ENCODE measurements at places on chromosomes 11 and 22.

DNA sequence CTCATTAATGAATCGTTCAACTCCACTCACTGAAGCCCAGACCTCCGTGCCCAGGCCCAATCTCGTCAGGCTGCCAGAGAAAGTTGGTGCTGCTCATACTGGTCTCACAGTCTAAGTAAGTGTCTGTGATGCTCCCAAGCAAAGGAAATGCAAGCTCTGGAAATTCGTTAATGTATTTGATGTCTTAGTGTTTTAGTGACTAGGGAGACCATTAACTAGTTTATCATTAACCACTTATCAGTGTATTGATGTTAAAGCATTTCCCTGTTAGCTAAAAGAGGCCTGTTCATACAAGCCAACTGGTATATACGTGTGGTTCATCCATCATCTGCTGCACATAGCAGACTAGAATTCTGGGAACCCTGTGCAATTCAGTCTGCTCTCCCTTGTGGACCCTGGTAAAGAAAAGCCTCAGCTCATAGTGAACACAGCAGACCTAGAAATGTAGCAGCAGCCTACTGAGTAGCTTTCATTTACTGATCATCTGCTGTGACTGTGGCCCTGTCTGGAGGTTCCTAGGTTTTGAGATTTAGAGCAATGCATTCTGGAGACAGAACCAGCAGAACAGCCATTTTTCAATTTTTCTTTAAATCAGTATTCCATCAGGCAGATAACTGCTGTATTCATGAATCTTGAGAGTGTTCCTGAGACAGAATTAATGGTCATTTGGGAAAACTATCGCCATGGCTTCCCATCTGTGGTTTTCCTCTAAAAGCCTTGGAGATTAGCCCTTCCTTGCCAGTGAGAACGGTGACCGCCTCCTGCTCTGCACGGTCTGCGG, 15.7 kb upstream of the AIFM3 start:
- H3K27me3 ChIP-seq = peaks cover 4% of the 10 kb centered on the region
- H3K4me1 ChIP-seq = peaks cover 6% of the 10 kb centered on the region
- H3K4me3 ChIP-seq = no peak overlapping the region
- no peak for DNase-seq

GRCh38 chr11:88552379-88553062, 215.0 kb upstream of the CTSC start:
- H3K4me3 ChIP-seq = no peak overlapping the region
- DNase-seq = peak; percentile 31
- H3K27me3 ChIP-seq = no peaks in the 10 kb centered on the region
- H3K36me3 ChIP-seq = no peaks in the 10 kb centered on the region

GRCh38 chr11:102312667-102313066, 4.6 kb upstream of the BIRC3 start:
- no peak for DNase-seq
- peak overlapping the region; percentile 89 for H3K27ac ChIP-seq
- peak overlapping the region; percentile 76 for H3K4me3 ChIP-seq

GRCh38 chr11:86014221-86014620, 54.7 kb downstream of the PICALM start:
- no peak for DNase-seq
- no peak overlapping the region for H3K4me3 ChIP-seq
- no peak overlapping the region for H3K27ac ChIP-seq
- H3K4me1 ChIP-seq = peaks cover 17% of the 10 kb centered on the region
- peaks cover 89% of the 10 kb centered on the region for H3K36me3 ChIP-seq
- H3K27me3 ChIP-seq = no peaks in the 10 kb centered on the region

GRCh38 chr11:32029721-32030120, 61.2 kb upstream of the RCN1 start:
- no peak for DNase-seq
- peaks cover 72% of the 10 kb centered on the region for H3K27me3 ChIP-seq
- H3K27ac ChIP-seq = no peak overlapping the region
- no peaks in the 10 kb centered on the region for H3K36me3 ChIP-seq
- H3K4me3 ChIP-seq = no peak overlapping the region

GRCh38 chr11:69202511-69203221, 46.9 kb downstream of the SMIM38 start:
- DNase-seq = no peak
- no peak overlapping the region for H3K4me3 ChIP-seq
- H3K4me1 ChIP-seq = no peaks in the 10 kb centered on the region
- H3K27me3 ChIP-seq = no peaks in the 10 kb centered on the region
- H3K36me3 ChIP-seq = no peaks in the 10 kb centered on the region

DNA sequence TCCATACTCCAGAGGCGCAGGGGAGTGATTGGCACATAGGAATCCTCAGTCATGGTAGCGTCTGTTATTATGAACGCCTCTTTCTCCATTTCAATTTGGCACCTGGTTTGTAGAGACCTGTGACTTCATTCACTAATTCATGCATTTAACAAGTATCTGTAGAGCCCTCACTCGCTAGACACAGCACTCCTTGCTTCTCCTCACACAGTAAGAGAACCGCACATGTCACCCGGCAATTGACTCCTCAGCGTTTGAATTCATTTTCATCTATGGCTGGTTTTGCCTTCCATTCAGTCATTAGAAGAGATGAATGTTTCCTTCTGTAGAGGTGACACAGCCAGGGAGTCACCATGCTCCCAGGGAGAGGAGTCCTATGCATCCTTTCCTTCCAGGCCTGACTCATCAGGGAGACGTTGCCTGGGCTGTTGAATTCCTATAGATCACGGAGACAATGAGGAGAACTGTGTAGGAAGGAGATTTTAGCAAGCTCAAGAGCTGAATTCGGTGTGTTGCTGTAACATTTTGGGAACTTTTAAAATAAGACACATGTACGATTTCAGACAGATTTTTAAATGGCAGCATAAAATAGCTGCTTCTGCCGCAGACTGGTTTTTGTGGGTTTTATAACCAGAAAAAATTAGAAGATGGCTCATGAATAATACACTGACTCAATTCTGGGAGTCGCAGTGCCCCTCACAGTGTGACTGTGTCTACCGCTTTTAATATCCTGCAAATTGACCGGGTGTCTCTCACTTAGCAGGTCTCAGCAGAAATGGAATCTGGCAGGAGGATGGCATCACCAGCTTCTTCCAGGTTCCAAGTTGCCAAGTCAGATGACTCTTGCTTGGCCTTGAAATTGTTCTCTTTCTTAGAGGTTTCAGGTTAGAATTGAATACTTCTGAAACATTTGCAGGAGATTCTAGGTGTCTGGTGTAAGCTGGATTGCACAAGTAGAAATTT, 44.4 kb upstream of the CLMP start:
- peaks cover 17% of the 10 kb centered on the region for H3K27me3 ChIP-seq
- no peaks in the 10 kb centered on the region for H3K4me1 ChIP-seq
- no peak overlapping the region for H3K27ac ChIP-seq
- no peak overlapping the region for H3K4me3 ChIP-seq

DNA sequence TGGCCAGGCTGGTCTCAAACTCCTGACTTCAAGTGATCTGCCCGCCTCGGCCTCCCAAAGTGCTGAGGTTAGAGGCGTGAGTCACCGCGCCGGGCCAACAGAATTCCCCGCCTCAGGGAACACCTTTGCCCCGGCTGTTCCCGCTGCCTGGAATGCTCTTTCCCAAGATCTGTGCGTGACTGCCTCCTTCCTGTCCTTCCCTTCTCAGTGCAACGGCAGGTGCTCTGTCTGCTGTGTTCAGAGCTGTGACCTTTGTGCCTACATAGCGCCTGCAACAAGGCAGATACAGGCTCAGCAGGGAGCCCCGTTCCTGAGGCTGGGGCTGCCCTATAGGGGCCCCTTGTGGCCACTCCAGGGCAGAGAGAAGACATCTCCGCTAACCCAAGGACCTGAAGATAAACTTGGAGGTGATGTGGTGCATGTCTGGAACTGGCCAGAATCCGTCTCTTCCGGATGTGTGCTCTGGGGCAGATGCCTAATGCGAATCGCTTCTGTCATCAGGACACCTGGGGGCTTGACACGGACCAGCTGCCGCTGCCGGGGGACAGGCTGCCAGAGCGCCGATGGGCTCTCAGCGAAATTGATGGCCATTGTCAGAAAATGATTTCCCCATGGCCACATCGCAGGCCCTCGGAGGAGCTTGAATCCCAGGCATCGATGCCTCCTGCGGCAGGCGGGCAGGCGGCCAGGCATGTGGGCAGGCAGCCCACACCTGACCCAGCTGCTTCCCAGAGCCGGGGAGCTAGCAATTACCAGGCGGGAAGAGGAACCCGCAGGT, 43.5 kb upstream of the TCF20 start:
- no peak for DNase-seq
- peaks cover 7% of the 10 kb centered on the region for H3K36me3 ChIP-seq
- peaks cover 15% of the 10 kb centered on the region for H3K4me1 ChIP-seq

DNA sequence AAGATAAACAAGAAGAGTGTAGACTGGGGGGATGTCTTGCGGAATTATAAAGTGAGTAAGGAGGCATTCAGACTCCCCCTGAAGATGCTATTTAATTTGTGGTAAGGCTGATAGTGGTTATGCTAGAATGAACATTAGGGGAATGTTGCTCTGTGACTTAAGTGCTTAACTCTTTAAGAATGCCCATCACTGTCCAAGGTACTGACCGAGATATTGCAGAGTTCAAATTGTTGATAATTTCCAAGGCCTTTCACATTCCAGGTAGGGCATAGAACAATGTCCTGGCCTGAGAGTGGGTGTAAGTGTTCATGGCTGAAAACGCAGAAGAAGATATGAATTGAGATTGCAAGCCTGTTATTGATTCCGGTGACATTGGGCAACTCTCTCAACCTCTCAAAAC, 90.3 kb upstream of the SEZ6L start:
- no peaks in the 10 kb centered on the region for H3K4me1 ChIP-seq
- H3K36me3 ChIP-seq = no peaks in the 10 kb centered on the region
- no peak overlapping the region for H3K4me3 ChIP-seq
- DNase-seq = no peak
- peaks cover 5% of the 10 kb centered on the region for H3K27me3 ChIP-seq

- no peaks in the 10 kb centered on the region for H3K36me3 ChIP-seq
- no peak overlapping the region for H3K4me3 ChIP-seq
- no peak overlapping the region for H3K27ac ChIP-seq
- no peak for DNase-seq
- peaks cover 32% of the 10 kb centered on the region for H3K27me3 ChIP-seq
These were observed 467.1 kb downstream of the MIAT start for GRCh38 chr22:27124351-27124966.

GRCh38 chr11:113262594-113262993, 51.8 kb upstream of the TTC12 start:
- H3K4me3 ChIP-seq = no peak overlapping the region
- no peak overlapping the region for H3K27ac ChIP-seq
- no peaks in the 10 kb centered on the region for H3K36me3 ChIP-seq
- peaks cover 36% of the 10 kb centered on the region for H3K27me3 ChIP-seq

DNA sequence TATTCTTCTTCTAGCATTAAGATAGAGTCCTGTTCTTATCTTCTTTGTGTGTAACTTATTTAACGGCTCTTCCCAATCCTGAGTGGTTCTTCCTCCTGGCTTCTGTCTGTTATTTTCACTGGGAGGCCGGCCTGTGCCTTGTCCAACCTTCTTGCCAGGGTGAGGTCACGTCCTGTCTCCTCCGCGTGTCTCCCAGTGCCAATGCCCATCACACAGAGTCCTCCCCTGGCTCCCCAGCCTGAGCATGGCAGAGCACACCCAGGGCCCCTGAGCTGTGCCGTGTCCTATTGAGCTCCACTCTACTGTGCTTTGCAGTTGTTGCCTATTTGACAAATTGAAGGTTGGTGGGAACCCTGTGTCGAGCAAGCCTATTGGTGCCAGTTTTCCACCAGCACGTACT, 487.3 kb downstream of the BRD1 start:
- no peak overlapping the region for H3K4me3 ChIP-seq
- H3K4me1 ChIP-seq = no peaks in the 10 kb centered on the region
- peaks cover 2% of the 10 kb centered on the region for H3K36me3 ChIP-seq
- H3K27ac ChIP-seq = no peak overlapping the region

- H3K27ac ChIP-seq = no peak overlapping the region
- H3K36me3 ChIP-seq = no peaks in the 10 kb centered on the region
- no peak overlapping the region for H3K4me3 ChIP-seq
- H3K4me1 ChIP-seq = no peaks in the 10 kb centered on the region
- no peak for DNase-seq
These were observed 715.2 kb upstream of the RAG2 start for GRCh38 chr11:37313266-37313665.

- H3K4me3 ChIP-seq = no peak overlapping the region
- H3K27me3 ChIP-seq = no peaks in the 10 kb centered on the region
- DNase-seq = no peak
- peaks cover 7% of the 10 kb centered on the region for H3K4me1 ChIP-seq
- no peaks in the 10 kb centered on the region for H3K36me3 ChIP-seq
These were observed 146.5 kb downstream of the CACNA1I start for GRCh38 chr22:39717099-39717498.

- peak within 1 kb of the TSS; percentile 80 for H3K4me3 ChIP-seq
- H3K27ac ChIP-seq = no peak within 1 kb of the TSS
- peaks cover 10% of the 10 kb centered on the region for H3K4me1 ChIP-seq
- H3K27me3 ChIP-seq = peaks cover 81% of the 10 kb centered on the region
- peak; percentile 5 for DNase-seq
- peaks cover 3% of the 10 kb centered on the region for H3K36me3 ChIP-seq
These were observed at the start of gene MAP6 for GRCh38 chr11:75668451-75669297. MAP6 (minus strand) TSS chr11:75669038; CDS start chr11:75668369, 669 bp downstream.

GRCh38 chr11:10696468-10697322, 3.1 kb upstream of the IRAG1 start:
- no peak overlapping the region for H3K27ac ChIP-seq
- H3K4me1 ChIP-seq = no peaks in the 10 kb centered on the region
- peaks cover 21% of the 10 kb centered on the region for H3K27me3 ChIP-seq

- H3K36me3 ChIP-seq = no peaks in the 10 kb centered on the region
- no peak overlapping the region for H3K27ac ChIP-seq
- H3K4me3 ChIP-seq = no peak overlapping the region
These were observed 55.8 kb downstream of the CCDC34 start for GRCh38 chr11:27307232-27307631.

GRCh38 chr22:27220339-27220738, 563.0 kb downstream of the MIAT start:
- peaks cover 17% of the 10 kb centered on the region for H3K27me3 ChIP-seq
- H3K36me3 ChIP-seq = no peaks in the 10 kb centered on the region
- H3K4me1 ChIP-seq = no peaks in the 10 kb centered on the region
- no peak overlapping the region for H3K27ac ChIP-seq
- H3K4me3 ChIP-seq = no peak overlapping the region

DNA sequence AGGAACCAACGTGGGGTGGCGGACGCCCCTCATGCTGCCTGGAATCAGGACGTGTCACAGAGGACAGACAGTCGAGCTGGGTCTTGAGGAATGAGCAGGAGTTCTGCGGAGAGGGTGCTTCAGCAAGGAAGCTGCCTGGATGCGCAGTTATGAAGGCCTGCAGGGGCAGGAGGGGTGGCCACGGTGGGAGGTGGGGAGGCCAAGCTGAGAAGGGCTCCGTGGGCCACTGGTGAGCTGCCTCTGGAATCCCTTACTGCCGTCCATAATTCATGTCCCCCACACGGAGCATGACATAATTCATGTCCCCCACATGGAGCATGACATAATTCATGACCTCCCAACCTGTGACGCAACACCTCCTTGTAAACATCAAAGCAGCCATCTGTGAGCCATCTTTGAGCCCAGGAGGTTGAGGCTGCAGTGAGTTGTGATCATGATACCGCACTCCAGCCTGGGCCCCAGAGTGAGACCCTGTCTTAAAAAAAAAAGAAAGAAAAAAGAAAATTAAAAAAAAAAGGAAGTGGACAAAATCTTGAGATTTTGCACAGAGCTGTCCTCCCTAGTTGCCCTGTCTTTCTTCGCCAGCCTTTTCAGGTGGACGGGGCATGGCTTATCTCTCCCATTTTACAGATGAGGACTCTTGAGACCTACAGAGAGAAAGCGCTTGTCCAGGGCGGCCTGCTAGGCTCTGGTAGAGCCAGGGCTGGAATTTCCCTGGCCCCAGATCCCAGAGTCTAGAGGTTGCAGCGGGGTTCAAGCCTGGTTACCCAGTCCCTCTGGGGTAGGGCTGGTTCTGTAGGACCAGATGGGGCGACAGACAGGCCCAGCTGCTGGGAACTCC, 24.3 kb upstream of the PICK1 start:
- no peaks in the 10 kb centered on the region for H3K36me3 ChIP-seq
- peaks cover 2% of the 10 kb centered on the region for H3K4me1 ChIP-seq
- H3K4me3 ChIP-seq = no peak overlapping the region
- H3K27me3 ChIP-seq = no peaks in the 10 kb centered on the region

All from effector memory CD8-positive, alpha-beta T cell (primary cell).